ENCODE measurements at places on chromosomes 11 and 22.

DNA sequence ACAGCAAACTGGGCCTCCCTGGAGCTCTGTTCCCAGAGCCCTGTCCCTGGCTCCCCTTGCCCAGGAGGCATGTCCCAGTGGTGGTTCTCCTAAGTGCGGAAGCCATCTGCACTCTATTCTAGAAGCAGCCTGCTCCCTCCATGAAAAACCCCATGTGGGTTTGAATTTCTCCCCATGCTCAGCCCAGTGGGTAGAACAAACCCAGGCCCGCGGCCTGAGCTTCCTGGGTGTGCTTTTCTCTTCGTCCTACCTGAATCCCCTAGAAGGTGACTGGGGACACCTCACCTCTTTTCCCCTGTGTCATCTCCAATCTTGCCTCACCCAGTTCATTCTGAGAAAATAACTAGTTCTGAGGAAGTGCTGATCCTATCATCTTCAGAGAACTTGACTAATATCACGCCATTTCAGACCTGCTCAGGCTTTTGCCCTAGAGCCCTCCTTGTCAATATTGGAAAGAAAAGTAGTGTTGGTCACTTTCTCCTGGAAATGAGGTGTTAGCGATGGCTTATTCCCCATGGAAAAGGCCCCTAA is 15.9 kb downstream of the IL10RA start:
- no peak for DNase-seq

DNA sequence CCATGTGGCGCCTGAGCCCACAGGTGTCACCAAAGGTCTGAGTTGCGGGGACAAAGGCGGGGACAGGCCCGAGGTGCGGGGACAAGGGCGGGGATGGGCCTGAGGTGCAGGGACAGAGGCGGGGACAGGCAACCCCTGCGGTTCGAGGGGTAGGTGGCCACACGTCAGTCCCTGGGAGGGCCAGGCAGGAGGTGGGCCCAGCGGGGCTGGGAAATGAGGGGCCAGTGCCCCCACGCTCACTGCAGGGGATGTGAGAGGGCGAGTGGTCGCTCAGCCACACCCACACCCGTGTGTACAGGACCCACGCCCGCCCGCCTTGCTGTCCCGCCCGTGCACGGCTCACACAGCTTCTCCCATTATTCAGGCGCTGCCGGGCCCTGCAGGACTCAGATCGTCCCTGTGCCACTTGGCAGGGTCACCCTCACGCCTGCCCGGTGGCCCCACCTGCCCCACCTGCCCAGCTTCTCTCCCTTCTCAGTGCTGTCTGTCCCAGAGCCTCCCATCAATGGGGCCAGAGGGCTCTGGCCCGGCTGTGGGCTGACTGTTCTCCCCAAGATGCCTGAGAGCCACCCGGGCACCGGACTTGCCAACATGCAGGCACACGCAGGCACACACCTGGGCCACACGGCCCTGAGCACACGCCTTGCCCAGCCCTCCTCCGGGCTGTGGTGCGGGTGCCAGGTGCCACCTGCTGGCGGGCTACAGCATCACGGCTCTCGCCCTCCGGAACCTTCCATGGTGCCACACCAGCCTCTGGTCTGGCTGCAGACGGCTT is 14.2 kb upstream of the MUC6 start:
- DNase-seq: peak; percentile 44

DNA sequence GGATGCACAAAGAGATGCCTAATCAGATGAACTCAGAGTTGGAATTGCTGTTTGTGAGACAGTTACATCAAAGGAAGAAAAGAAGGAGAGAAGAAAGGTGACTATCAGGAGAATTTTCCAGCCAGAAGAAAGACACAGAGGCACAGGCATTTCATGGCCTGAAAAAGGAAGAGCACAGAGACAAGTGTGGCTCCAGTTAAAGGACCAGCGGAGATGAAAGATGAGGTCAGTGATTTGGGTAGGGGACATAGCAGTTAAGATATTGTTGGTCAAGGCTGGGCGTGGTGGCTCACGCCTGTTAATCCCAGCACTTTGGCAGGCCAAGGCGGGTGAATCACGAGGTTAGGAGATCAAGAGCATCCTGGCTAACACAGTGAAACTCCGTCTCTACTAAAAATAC is 3.4 kb upstream of the ZNF280A start:
- DNase-seq: no peak

GRCh38 chr11:126115127-126115495 is 52.4 kb upstream of the CDON start:
- no peak for DNase-seq

GRCh38 chr11:35709376-35709775 is 46.8 kb downstream of the TRIM44 start:
- DNase-seq: no peak

DNA sequence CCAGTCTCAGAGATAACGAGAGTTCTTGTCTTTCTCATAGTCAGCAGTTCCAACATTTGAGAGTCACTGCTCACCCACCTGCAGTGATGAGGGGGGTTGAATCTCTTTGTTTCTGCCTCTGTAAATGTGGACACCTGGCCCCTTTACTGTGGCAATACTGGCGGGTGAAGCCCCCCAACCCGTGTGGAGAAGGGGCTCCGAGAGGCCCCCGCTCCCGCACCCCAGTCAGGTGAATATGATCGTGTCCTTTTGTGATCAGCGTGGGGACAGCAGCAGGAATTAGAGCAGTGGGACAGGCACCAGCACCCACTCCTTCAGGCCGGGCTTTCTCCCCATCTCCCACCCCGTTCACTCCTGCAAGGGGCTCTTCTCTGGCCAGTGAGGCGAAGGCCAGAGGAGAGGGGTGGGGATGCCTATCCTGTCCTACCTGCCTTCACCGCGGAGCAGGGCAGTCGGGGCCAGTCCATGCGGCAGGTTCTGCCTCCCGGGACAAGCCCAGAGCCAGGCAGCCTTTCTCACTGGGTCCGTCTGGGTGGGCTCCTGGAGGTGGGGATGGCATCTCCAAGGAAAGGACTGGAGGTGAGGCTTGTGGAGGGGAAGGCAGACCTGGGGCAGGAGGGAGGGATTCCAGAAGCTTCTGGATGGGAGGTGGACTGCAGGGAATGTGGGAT is 12.7 kb upstream of the CELSR1 start:
- DNase-seq: no peak

GRCh38 chr11:63549411-63549810 is 12.8 kb downstream of the PLAAT4 start:
- no peak for DNase-seq

GRCh38 chr11:62921573-62922188 is 518 bp upstream of the CHRM1 start:
- no peak for DNase-seq

- no peak for DNase-seq
These were observed 103.7 kb downstream of the CD44 start for GRCh38 chr11:35242412-35243242.

- DNase-seq: no peak
These were observed 4.2 kb upstream of the MPEG1 start for GRCh38 chr11:59216641-59217564.

DNA sequence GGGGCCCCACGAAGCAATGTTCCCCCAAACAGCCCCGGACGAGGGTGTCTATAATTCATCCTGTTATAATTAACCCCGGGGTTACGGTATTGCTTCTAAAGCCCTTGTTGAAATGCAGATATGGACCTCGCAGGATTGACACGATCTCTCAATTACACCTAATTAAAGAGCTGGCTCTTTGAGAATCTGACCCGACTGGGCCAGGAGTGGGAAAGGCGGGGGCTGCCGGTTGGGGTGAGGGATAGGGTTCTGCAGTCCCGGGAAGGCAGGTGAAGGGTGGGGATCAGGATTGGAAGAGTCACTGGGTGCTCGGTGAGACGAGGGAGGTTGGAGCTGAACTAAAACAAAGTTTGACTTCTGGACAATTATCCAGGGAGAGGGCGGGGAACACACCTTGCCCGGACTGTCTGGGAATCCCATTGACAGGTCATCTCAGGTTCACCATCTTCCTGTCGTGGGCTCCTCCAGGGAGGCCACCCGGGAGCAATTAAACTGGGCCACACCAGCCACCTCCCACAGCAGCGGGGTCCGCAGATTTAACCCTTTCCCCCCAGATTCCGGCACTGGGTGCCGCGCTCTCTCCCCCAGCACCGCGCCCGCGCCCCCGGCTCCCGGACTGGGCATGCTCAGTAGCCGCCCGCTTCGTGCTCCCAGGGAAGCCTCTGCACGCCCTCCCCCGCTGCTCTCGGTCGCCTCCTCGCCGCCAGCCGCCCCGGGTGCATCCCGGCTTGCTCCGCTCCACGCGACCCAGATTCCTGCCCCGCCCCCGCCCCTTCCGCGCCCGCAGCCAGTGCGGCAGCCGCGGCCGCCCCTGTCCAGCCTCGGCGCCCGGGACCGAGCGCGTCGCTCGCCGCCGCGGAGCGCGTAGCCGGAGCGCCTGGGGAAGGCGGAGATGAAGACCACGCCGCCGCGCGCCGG is at the start of gene ELMOD1:
TSS of gene ELMOD1 (plus strand) at position 688 of the 918 bp plus-strand sequence. CDS start 27,043 bp downstream, outside the sequence.
- no peak for DNase-seq

DNA sequence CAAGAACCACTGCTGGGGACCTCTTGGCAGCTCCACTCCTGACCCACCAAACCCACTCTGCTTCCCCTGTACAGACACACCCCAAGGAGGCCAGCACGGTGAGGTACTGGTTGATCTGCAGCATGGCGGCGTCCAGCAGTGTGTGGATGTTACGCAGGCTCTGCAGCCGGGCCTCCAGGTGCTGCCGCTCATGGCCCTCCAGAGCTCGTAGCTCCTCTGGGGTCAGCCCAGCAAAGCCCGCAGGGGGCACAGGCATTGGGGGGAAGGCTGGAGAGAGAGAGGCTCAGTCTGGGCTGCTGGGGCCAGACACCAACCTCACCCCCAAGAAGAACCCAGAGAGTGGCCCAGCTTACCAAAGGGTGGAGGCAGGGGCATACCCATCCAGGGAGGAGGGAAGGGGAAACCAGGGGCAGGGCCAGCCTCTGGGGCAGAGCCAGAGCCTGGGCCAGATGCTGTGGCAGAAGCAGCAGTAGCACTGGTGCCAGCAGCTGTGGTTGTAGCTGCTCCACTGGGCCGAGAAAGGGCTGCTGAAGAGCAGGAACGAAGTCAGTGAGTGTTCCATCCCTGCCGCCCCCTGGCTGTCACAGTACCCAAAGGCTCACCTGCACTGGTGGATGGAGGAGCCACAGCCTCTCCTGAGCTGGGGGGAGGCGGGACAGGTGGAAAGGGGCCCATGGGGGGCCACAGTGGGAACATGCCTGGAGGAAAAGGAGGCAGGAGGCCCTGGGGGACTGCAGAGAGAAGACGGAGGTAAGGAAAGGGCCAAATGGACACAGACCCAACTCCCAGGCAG is 4.5 kb downstream of the SYVN1 start:
- no peak for DNase-seq

DNA sequence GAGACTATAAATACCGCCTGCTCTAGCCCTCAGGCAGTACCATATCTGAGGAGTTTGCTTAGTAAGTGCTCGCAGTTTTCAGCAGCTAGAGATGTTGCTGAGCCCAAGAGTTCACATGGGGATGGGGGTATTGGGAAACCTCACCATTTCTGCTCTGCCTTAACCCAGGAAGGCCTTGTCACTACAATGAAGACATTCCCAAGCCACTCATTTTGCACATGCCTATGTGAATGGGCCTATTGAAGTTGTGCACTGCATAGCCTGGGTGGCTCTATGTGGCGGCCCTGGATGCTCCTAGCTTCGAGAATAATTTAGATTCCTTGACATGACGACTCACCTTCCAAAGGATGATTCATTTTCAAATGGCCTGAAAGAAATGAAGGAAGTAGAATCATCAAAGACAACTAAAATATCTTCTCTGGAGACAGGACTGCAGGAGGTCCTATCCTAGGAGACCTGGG is 163.4 kb downstream of the ADAMTS15 start:
- DNase-seq: no peak
